ENCODE measurements at places on chromosomes 3 and 15.

- no peak for DNase-seq
Measured at GRCh38 chr15:50800715-50801114, 35.2 kb upstream of the SPPL2A start.

DNA sequence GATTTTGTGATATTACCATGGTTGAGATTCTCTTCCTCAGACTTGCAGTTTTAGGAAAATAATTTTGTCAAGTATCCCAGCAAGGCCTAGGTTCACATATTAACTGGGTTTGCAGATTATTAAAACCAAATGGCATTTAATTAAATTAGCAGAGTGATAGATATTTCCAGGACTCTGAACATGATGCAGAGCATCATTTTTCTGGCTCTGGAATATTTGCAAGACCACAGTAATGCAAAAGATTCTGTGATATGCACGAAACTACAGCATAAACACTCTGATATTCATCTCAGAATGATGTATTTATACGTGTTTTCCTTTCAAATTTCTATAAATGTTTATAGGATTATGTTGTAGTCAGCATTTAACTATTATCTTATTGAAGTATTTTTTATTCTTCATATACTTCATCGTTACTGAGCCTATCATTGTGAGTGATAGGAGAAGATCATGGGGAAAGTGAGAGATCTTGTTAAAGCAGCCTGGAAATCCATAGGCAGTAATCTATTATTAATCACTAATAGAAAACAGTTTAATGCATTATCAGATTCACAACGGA is 1245.6 kb downstream of the OTOL1 start:
- DNase-seq = no peak

GRCh38 chr15:42059661-42060476 is 34.5 kb downstream of the PLA2G4D start:
- no peak for DNase-seq

DNA sequence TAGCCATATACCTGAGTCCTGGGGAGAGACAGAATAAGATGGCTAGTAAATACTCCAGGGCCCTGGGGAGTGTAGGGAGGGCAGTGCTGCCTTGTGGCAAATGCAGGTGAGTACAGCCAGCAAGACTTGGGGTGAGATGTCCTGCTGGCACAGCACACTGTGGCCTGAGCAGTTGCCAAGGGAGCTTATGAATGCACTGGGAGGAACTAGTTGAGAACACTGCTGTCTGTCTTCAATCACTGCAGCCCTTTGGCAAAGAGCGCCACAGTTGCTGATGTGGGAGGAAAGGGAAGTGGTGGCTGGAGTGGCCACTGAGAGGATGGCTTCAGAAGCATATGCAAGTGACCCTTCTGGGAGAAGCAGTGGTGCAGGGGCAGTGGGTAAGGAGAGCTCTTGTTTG is 264.6 kb downstream of the RORA start:
- no peak for DNase-seq

DNA sequence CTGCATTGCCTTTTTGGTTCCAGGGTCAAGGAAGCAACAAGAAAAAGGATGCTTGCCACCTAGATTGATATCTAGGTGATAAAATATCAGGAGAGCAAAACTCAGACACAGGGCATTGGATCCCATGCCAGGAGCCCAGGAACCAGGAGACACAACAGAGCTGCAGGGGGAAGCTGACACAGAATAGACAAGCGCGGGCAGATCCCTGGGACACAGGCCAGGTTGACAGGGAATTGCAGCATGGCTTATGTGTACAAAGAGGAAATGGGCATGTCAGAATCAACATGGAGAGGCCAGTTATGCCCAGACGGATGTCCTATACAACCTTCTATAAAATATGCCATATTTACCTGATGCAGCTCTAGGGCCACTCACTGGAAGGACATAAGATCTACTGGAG is 84.2 kb downstream of the SEMA6D start:
- peak; percentile 82 for DNase-seq

DNA sequence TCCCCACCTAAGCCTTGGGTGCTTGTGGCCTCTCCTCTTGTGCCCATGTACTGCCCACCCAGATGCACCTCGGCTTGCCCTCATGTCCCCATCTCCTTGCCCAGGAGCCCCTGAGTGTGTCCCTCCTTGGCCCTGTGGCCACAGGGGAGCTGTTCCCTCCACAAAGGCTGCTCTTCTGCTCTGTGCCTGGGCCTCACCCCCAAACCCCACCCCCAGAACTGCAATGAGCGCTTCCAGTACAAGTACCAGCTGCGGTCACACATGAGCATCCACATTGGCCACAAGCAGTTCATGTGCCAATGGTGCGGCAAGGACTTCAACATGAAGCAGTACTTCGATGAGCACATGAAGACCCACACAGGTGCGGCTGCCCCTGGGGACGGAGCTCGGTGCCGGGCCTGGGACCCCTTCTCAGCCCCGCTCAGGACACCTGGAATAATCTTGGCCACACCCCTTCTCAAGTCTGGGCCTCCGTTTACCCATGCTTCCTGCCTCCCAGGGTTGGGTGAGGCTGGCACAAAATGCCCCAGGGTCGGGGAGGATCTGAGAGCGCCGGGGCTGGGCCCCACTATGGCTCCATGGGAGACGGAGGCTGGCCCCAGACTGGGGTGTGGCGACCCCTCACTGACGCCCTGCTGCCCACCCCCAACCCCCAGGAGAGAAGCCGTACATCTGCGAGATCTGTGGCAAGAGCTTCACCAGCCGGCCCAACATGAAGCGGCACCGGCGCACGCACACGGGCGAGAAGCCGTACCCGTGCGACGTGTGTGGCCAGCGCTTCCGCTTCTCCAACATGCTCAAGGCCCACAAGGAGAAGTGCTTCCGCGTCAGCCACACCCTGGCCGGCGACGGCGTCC is 10.3 kb downstream of the ZBTB47 start:
- no peak for DNase-seq

DNA sequence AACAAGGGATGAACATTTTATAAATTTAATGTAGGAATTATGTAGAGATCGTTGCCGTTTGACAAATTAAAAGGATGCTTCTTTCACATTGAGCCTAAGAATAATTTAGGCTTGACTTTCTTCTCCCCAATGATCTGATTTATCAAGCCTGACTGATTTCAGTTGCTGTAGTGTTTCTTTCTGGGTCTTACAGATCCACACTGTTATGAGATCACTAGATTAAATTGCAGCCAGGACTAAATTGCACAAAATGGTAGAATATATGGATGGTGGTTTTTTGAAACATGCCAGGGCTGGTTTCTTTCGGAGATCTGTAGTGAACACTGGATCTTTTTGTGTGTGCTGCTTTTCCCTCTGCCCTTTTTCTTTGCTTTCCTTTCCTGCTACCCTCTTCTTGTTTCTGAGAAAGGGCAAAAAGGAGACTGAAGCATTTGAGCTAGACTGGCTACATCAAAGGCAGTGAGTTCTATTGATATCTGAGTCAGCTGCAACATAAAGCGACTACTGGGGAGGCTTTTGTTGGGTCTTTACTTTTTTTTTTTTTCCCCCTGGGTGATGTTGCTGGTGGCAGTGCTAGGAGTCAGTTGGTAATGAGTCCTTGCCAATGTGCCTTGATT is 83.0 kb downstream of the AKAP13 start:
- DNase-seq = no peak

DNA sequence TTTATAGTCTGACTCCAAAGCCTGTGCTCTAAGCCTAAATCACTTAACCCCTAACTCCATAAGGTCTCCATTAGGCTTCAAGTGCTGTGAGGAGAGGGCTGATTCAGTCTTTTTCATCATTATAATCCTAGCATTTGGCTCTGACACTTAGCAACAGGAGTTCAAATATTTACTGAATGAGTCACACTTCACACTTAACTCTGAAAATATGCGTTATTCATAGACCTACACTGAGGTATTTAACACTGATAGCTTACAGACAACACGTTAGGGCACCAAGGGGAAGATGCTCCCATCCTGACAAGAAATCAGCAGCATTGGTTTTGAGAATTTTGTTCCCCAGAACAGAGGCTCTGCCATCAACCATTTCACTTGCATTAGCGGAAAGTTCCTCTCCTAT is 53.5 kb downstream of the MSL2 start:
- DNase-seq = peak; percentile 87

- no peak for DNase-seq
Measured at GRCh38 chr3:177578488-177578887, 381.2 kb upstream of the TBL1XR1 start.

DNA sequence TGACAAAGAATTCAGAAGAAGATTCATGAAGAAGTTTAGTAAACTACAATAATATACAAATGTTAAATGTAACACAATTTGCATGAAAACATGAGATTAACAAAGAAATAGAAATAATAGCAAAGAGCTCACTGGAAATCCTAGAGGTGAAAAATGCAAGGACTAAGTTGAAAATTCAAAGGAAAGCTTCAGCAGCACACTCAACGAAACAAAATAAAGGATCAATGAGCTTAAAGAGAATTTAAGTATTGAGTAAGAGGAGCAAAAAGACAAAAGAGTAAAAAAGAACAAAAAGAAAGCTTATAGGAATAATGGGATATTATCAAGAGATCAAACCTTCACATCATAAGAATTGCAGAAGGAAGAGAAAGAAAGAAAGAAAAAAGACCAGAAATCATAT is 583.8 kb upstream of the NECTIN3 start:
- no peak for DNase-seq

DNA sequence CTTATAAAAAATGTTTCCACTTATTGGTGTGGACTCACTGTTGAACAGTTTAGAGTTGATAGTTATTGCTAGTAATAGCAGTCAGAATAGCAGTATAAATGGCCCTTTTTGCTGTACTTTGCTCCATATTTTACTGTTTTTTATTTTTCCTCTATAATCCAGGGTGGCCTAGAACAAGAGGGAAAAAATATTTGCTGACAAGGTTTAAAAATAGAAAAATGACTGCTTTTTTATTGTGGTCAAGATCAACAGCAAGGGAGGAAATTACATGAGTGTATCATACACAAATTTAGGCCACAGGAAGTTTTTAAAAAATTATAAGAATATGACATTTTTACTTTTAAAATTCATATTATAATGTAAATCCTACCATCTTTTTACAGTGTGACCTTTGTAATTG is 269.1 kb downstream of the WDR72 start:
- no peak for DNase-seq

DNA sequence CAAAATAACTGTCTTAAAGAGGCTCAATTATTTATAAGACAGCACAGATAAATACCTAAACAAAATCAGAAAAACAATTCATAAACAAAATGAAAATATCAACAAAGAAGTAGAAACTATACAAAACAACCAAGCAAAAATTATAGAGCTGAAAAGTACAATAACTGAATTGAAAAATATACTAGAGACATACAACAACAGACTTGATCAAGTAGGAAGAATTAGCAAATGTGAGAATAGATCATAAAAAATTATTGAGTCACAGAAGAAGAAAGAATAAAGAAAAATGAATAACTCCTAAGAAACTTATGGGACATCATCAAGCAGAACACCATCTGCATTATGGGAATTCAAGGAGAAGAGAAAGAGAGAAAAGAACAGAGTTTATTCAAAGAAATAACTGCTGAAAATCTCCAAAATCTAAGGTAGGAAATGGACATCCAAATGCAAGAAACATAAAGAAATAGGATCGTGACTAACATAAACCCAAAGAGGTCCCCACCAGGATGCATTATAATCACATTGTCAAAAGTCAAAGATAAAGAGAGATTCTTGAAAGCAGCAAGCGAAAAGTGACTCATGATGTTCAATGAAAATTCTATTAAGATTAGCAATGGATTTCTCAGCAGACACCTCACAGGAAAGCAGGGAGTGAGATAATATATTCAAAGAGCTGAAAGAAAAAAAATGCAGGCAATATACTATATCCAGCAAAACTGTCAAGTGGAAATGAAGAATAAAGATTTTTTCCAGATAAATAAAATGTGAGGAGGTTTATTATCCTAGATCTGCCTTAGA is 85.9 kb downstream of the DCLK3 start:
- peak; percentile 67 for DNase-seq

GRCh38 chr3:15579051-15579450 is 22.3 kb downstream of the HACL1 start:
- no peak for DNase-seq

DNA sequence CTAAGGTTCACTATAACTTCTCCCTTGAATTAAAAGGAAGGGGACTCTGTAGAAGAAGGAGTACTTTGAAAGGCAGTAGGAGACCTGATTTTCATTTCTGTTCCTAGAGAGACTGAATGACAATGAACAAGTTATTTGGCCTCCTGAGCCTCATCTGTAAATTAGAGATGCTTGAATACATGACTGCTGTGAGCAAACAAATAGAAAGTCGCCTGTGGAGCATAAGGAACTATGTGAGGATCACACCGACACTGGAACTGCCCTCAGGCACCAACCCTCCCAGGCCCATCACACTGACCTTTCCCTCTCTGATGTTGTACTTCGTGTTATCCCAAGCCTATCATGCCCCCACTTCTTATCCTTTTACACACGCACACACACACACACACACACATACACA is 48.6 kb downstream of the IMPG2 start:
- DNase-seq = no peak

DNA sequence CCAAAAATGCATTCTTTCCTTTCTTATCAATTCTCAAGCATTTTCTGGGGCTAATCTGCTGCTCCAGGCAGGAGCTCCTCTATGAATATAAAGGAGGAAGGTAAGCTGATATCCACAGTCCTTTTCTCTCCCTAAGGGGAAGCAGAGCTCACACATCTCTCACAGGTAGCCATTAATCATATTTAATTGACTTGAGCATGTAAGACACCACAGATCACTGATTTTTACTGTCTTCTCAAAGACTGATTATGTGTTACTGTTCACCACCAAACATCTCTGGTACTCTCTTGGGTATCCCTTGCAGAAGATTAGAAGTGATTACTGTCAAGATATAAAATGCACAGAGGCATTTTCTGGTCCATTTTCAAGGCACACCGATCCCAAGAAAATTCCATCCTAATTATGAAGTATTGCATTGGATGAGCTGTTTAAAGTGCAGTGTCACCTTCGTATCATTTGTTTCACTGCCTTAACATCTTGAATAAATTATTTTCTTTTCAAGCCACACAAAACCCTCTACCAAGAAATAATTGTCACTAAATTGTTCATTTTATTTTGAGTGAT is 100.7 kb downstream of the ARPP21 start:
- DNase-seq = no peak

DNA sequence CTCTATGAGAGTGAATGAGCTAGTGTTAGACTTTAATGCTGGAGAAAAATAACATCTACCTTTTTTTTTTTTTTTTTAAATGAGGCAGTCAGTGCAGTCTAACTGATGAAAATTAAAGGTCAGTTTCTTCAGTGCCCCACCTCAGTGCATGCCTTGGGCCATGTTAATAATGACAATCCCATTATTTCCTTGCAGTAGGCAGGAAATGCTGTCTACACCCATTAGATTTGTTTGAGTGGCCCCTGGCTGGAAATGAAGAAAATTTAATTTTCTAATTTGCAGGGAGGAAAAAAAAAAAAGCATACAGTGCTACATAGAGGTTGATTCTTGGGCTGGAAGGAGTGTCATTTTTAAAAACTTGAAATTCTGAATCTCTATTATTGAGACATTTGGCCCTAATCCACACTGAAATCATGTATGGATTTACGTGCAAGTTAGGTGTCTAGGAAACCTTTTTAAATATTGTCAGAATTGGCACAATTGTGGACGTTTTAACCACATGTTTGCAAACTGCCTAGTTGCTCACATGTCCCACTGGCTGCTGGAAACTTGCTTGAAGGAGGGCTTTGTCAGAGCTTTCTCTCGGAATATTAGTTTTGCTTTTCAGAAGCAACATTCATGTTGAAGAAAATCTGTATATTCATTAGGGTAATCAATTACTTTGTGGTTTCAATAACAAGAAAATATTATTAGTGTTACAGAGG is 18.4 kb downstream of the FNDC3B start:
- no peak for DNase-seq

Measured in mammary epithelial cell (primary cell).